ENCODE measurements at places on chromosomes 5 and 9. TPM values are rescaled to one million over a fixed set of nuclear protein-coding genes. Genes with fewer than 3 reads are reported as not detected.

- no peak for DNase-seq
Observed at GRCh38 chr9:99039505-99040182, 65.3 kb upstream of the TGFBR1 start.

- DNase-seq, result peak; percentile 86
Observed at GRCh38 chr5:170070556-170071412, 34.9 kb upstream of the FOXI1 start.

Gene GABRB2
- total RNA-seq, result 4.7 TPM

DNA sequence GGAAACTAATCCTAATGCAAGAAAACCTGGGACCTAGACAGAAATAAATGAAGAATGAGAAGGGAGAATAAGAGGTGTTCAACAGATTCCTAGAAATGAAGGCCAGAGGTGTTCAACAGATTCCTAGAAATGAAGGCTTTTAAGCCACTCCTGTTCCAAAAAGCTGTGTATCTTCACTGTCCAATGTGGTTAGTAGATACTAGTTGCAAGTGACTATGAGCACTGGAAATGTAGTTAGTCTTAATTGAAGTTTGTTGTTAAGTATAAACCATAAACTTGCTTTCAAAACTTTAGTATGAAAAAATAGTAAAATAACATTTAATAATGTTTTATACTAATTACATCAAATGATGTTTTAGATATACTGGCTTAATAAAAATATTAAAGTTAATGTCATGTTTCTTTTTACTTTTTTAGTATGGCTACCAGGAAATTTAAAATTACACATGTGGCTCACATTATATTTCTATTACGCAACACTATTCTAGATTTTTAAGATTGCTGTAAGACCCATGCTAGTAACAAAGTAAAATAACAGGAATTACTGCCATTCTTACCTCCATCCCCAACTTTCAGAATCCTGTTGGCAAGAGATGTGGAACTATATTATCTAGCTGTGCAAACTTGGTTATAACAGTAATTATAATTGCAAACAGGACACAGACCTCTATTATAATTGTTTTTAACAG, 57.5 kb downstream of the RICTOR start:
- DNase-seq, result no peak

GRCh38 chr9:105007143-105007542, 79.2 kb upstream of the ABCA1 start:
- no peak for DNase-seq
